ENCODE measurements at places on chromosomes 3 and 15. TPM values are rescaled to one million over a fixed set of nuclear protein-coding genes. Genes with fewer than 3 reads are reported as not detected.
A peak's percentile ranks its signal among the peaks of the same experiment; 100 is the strongest.

ECE2 gene
- total RNA-seq = not detected

GOLGA6L2 gene
- not detected for total RNA-seq

OR5H14 gene
- total RNA-seq = not detected

C2CD4A gene
- total RNA-seq = 0.13 TPM

C3orf80 gene
- total RNA-seq = 0.32 TPM

CSTA gene
- total RNA-seq = 43.9 TPM

GPR156 gene
- 3.5 TPM for total RNA-seq

DNA sequence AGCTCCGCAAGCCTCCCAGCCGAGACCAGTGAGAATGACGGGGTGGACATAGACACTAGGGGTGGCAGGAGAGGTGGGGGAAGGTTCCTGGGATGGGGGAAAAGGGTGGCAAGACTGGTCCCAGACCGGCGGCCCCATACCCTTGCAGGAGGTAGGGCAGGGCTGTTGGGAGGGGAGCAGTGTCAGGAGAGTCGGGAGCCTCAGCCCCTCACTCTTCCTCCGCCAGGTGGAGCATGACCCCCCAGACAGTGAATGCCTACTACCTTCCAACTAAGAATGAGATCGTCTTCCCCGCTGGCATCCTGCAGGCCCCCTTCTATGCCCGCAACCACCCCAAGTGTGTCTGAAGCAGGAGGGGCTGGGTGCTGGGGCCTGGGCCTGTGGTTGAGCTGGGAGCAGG, 8.7 kb upstream of the PSMD2 start:
- DNase-seq = no peak

DNA sequence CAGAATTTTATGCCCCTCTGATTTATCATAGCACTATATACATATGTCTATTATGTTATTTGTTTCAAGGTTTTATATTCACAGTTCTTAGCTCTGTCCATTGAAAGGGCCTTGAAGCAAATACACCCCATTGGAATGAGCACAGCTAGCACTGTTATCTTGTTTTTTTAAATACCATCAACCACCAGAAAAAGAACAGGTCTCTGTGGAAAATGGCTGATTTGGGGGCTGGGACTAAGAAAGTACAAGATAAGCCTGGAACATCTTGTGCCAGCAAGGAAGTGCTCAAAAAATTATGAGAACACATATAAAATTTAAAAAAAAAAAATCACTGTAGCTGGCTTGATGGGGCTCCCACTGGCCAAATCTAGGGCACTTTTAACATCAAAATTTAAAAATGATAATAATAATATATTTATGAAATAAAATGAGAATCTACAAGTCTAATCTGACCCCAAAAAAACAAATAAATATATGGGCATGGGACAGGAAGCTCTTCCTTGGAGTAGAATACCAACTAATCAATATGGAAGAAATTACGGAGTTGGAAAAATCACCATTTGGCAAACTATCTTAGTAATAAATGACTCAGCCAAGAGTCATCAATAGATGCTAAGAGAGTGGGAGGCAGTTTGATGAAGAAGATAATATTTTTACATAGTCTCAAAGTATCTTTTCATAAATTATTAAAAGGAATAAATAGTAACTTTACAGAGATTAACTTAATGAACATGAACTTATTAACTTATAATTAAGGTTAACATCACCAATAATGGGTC, 20.5 kb downstream of the IFT80 start:
- no peak for DNase-seq

DNA sequence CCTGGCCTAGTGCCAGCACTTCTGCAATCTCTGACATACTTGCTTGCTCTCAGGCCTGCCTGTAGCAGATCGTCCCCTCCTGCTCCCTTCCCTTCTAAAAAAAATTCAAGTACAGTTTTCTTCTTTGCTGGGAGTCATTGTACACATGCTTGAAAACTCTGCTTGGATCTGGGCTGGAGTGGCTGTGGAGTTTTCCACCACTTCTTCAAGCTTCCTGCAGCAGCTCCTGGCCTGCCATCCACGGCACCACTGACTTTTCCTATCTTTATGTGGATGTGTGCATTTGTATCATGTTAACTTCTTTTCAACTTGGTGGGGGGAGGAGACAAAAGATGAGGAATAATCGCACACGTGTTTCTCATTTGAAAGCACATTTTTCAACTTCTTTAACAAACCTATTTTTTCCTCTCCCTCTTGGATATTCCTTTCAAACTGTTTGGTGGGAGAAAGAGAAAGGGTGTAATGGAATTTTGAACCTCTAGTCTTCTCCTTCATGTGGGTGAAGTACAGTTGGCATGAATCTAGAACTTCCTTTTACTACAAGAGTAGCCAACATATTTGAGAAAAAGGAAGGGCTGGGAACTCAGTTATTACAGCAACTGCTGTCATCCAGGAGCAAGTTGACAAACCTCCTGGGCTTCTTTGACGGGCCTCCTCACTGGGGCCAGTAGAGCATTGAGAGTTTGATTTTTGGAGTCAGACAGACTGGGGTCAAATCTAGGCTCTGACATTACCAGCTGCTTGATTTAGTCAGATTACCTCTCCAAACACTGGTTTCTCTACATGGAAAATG, 61.2 kb upstream of the LRTM1 start:
- DNase-seq = peak; percentile 75

DNA sequence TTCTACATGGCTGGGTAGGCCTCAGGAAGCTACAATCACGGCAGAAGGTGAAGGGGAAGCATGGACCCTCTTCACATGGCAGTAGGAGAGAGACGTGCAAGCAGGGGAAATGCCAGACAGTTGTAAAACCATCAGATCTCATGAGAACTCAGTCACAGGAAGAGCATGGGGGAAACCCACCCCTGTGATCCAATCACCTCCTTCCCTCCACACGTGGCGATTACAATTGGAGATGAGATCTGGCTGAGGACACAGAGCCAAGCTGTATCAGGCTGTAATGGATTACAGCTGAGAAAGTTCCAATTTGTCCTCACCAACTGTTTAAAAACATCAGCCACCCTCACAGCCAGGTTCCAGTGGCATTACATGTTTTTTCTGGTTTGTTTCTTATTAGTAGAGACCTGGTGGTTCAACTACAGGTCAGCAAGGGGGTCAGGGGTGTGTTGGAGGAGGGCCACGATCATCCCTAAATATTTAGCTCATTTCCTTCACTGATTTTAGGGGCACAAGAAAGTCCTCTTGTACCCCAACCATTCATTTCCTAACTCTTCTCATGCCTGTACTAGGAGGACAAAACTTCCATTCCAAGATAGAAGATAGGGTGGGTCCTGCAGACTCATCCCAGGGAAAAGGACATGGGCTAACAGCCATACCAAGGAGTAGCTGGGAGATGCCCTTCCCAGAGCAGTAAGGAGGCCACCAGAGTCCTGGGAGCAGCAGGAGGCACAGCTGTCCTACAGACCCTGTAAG, 54.4 kb downstream of the ANXA2 start:
- no peak for DNase-seq

- no peak for DNase-seq
Observed at GRCh38 chr15:76575679-76576078, 239.1 kb downstream of the ISL2 start.

DNA sequence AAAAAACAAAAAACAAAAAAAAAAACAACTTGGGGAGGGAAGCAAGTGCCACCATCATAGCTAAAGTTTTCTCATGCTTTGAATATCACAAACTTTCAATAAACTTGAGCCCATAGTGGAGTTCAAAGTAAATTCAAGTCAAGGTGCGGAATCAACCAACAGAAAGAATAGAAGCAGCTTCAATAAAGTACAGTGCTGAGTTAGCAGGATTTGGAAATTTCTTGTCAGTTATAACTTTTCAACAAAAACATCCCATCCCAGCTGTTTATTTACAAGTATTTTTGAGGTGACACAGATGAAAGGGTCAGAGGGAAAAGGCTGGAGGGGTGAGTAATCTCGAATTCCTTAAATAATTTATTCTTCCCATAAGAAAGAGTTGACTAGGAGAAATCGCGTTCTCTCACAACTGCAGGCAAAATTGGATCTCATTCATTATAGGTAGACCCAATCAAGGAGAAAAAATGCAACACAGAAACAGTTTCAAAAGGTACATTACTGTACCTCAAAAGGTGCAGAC, 477.4 kb upstream of the RASGRP1 start:
- DNase-seq = no peak

DNA sequence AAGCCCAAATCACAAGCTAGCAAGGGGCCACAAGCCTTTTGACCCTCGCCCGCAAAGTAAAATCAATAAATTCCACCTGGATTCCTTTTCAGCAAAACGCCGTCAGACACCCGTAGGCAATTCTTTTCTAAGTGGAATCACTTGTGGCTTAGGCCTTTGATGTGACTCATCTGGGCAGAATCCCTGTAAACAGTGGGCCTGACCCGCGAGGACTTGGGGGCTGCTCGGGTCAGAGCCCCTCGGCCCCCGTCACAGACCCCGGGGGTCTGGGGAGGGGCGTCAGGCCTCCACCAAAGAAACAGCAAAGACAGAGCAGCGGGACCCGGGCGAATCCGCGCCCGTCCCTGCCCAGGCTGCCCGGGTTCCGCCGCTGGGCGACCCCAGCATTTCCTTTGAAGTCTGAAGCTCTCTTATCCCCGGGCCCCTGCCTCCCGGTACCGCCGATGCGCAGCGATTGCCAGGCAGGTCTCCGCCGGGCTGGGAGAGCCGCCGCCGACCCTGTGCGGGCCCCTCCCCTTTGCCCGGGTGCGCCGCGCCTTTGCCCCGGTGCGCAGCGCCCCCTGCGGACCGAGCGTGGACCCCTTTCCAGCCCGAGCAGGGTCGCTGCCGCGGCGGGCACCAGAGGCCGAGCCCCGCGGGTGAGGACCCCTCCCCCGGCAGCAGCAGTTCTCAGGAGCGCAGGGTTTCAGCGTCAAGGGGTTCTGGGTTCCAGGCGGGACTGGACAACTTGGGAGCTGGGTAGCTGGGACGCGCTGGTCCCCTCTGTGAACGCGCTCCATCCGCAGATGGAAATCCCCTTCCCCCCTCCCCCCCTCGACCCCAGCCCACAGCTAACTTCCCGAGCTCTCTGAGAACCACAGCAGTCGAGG, 178.3 kb downstream of the UACA start:
- DNase-seq = no peak

DNA sequence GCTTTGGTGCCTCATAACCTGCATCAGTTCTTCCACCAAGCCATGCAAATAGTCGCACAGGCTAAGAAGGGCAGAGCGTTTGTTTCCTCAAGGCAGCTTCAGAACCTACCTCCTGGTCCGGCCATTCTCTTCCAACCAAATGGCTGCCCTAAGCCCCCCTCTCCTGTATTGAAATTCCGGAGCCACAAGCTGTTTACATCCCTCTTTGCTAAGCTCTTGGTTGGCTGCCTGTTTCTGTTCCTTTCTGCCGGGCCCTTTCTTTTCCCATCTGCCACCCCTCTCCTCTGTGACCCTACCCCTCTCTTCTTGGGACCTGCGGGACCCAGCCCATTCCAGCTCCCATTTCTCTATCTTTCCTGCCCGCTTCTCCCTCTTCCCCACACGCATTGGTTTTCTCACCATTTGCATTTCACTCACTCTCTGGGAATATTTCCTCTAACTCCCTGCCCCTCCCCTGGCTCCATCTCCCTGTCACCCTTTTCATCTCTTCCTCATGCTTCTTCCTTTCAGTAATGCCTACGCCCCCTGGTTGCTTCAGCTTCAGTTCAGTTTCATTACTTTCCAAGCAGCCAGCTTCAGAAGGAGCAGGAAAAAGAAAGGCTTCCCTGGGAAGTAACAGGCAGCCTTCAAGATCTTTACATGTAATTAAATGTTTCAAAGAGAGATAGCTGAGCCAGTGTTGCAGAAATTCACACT, 113.5 kb downstream of the RAB11A start:
- DNase-seq = no peak

- DNase-seq = no peak
Observed at GRCh38 chr15:93074599-93074998, 14.4 kb downstream of the RGMA start.

DNA sequence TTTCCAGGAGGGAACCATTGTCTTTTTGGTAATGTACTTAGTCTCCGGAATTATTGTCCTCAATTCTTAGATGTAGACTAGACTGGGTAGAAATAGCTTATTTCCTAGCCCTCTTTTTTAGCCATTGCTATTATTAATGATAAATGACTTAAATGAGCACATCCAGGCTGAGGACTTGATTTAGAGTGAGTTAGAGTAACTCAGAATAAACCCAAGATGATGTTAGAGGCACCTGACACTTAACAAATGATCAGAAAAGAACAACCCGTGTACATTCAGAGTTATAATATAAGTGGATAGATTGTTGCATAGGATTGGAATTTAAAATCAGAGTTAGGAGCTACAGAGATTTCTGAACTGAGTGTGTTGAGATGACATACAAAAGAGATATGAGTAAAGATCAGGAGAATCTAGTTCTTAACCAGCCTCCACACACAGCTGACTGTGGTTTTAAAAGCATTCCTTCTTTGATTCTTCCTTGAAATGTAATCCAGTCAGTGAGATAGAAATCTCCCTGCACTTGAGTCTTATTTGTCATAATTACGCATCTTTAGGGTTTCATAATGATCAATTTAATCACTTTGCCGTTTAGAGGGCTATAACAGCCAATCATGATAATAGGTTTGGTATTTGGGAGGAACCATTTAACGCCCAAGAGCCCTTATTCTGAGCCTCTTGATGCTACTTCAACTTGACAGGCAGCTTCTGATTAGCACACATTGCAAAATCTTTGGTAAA, 366.5 kb downstream of the GAP43 start:
- no peak for DNase-seq

DNA sequence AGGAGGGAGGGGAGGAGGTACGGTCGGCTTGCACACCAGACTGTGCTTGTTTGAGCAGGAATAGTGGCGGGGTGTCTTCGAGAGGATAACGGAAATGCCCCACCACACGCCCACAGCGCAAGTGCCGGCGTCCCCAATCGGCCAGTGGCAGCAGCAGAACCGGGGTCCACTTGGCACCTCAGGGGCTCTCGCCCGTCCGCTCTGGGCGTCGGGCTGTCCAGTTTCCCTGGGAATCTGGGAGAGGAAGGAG, 53.7 kb downstream of the CCDC54 start:
- peak; percentile 58 for DNase-seq

GRCh38 chr15:73321496-73322450, 47.0 kb downstream of the HCN4 start:
- no peak for DNase-seq

DNA sequence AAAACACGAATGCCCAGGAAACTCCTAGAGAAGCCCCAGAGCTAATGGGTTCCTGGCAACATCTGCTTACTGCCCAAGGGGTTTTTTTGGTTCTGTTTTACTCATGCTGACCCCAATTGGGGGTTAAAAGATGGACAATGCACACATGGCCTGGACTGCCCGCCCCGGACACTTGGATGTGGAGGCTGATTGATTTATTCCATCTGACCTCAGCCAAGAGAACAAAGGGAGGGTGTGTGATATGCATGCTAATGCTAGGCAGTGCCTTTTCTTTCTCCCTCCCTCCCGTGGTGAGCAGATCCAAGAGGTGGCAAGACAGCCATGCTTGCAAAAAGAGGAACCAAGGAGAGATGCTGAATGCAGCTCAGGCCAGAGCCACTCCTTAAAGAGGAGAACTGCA, 3.3 kb upstream of the LRTM1 start:
- no peak for DNase-seq

DNA sequence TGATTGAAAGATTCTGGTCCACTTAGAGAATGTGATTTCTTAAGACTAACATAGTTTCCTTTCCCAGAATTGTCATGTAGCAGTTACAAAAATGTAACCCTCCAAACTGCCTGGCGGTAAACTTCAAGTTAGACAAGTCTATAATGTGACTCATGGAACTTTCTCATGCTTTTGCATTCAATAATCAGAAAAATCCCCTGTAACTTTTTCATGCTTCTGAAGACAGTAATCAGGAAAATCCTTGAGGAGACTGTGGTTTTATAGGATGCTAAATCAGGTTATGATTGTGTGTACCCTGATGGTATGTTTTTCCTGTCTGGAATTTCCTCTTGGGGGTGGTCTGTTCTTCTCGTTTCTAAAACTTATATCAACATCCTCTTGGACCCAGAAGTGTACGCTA, 74.0 kb upstream of the RARB start:
- DNase-seq = no peak

GRCh38 chr3:120489421-120489820, 38.6 kb upstream of the FSTL1 start:
- DNase-seq = no peak

All from ovary (tissue), 10 donors.